NCI-H446 (cell line): ENCODE measurements at places on chromosomes 16 and 17.

- no peak for DNase-seq
Observed at GRCh38 chr17:13367154-13367553, 234.6 kb downstream of the HS3ST3A1 start.

DNA sequence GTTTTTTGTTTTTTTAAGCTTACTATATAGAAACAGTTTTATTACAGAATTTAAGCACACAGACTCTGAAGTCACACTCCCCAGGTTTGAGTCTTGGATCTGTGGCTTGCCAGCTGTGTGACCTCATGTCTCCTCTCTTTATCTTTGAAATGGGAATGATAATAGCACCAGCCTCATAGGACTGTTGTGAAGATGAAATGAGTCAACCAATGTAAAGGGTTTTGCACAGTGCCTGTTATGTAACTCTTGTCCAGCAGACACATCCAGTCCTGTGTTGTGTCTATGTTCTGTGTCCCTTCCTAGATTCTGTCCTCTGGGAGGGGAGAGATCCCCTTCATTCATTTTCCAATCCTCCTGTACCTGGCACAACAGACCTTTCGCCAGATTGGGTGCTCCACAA, 3.1 kb upstream of the CPD start:
- DNase-seq: no peak

DNA sequence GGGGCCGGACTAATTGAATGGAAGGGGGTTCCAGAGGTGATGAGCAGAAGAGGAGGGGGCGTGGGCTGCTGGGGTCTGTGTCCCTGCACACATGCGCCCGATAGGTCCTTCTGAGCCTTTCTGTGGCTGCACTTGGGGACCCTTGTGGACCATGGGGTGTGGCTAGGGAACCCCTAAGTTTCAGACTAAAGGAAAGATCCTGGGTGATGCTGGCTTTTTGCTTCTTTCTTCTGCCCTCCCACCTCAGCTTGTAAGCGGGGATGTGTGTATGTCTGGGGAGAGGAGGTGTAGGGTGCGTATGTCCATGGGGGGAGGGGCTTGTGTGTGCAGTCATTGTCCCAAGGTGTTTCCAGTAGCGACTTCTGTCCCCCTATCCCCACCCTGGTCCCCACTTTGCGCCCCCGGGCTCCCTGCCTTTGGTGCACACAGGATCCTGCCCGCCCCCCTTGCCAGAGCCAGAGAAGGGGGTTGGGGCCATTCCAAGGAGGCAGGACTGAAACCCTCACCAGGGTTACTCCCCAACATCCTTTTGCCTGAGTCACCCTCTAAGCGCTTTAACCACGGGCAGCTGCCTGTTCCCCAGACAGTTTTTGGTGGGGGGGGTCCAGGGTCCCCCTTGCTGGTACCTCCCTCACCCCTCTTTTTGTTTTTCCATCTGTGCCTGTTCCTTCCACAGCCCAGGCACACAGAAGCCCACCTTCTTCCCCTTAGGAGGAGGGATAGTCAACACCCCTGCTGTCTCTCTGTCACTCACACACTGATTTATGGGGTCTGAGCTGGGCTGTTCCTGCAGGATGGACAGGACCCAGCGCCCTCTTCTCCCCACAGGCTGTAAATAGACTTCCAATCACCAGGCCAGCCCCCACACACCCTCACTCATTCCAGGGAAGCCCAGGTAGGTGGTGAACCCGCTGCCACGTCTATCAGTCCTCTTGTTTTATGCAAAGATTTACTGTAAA, 83.2 kb downstream of the ARHGAP23 start:
- DNase-seq: no peak

- no peak for DNase-seq
Observed at GRCh38 chr16:84451781-84452180, 52.7 kb downstream of the MEAK7 start.
